Caco-2 (cell line): ENCODE measurements at places on chromosomes 12 and 14. TPM values are rescaled to one million over a fixed set of nuclear protein-coding genes. Genes with fewer than 3 reads are reported as not detected.

GRCh38 chr12:29067430-29067829 lies 81.6 kb upstream of the FAR2 start:
- no peaks in the 10 kb centered on the region for H3K4me1 ChIP-seq
- no peaks in the 10 kb centered on the region for H3K27me3 ChIP-seq
- no peak overlapping the region for H3K27ac ChIP-seq

GRCh38 chr12:25725931-25726330 lies 172.8 kb upstream of the LMNTD1 start:
- DNase-seq = no peak
- H3K27ac ChIP-seq = no peak overlapping the region
- no peak overlapping the region for H3K4me3 ChIP-seq
- no peaks in the 10 kb centered on the region for H3K36me3 ChIP-seq
- H3K27me3 ChIP-seq = no peaks in the 10 kb centered on the region
- peaks cover 13% of the 10 kb centered on the region for H3K4me1 ChIP-seq

GRCh38 chr12:84643993-84644392 lies 268.6 kb downstream of the SLC6A15 start:
- H3K4me1 ChIP-seq = no peaks in the 10 kb centered on the region
- no peaks in the 10 kb centered on the region for H3K27me3 ChIP-seq
- H3K36me3 ChIP-seq = no peaks in the 10 kb centered on the region
- no peak for DNase-seq

GRCh38 chr12:26425587-26426260 lies 230.4 kb downstream of the SSPN start:
- H3K4me3 ChIP-seq = no peak overlapping the region
- no peak for DNase-seq
- H3K27ac ChIP-seq = no peak overlapping the region
- peaks cover 25% of the 10 kb centered on the region for H3K4me1 ChIP-seq

- DNase-seq = no peak
- no peak overlapping the region for H3K4me3 ChIP-seq
- no peaks in the 10 kb centered on the region for H3K27me3 ChIP-seq
- H3K36me3 ChIP-seq = no peaks in the 10 kb centered on the region
- no peaks in the 10 kb centered on the region for H3K4me1 ChIP-seq
Observed at GRCh38 chr14:66248256-66248655, 237.9 kb upstream of the CCDC196 start.

DNA sequence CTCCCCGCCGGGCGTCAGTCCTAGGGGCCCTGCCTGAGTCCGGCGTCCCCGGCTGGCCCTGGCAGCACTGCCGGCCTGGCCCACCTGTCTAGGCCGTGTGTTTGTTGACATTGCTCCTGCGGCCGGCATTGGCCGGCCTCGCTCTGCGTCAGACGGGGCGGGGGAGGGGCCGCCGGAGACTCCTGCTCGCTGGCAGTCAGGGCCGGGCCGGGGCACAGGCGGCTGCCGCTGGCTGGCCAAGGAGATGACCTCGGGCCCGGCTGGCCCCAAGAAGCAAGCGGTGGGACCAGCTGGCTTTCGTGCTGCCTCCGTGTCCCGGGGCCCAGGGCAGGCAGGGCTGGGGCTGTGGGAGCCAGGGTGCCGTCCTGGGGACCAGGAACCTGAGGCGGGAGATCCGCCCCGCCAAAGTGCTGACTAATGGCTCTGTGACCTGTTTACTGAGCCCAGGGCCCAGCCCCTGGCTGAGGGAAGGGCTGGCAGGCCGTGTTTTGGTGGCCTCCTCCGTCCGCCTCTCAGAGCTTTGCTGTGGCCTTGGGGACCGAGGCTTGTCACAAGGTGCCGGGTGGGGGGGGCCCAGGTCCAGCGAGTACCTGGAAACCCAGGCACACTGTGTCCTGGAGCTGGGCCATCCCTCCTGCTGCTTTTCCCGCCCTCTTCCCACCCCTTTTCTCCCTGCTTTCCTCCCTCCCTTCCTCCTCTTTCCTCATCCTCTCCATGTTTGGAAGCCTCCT lies 1.8 kb downstream of the ULK1 start:
- H3K36me3 ChIP-seq = no peaks in the 10 kb centered on the region; the same call in 1 of the 2 replicates
- H3K27ac ChIP-seq = peak overlapping the region; percentile 85
- H3K4me1 ChIP-seq = peaks cover 5% of the 10 kb centered on the region; the same call in 1 of the 2 replicates
- H3K27me3 ChIP-seq = no peaks in the 10 kb centered on the region

- DNase-seq = no peak
- H3K36me3 ChIP-seq = no peaks in the 10 kb centered on the region
- peak overlapping the region; percentile 81 for H3K27ac ChIP-seq
- no peaks in the 10 kb centered on the region for H3K27me3 ChIP-seq
- H3K4me1 ChIP-seq = peaks cover 50% of the 10 kb centered on the region
- H3K4me3 ChIP-seq = no peak overlapping the region
Observed at GRCh38 chr14:95523815-95524448, 7.5 kb upstream of the SYNE3 start.

DNA sequence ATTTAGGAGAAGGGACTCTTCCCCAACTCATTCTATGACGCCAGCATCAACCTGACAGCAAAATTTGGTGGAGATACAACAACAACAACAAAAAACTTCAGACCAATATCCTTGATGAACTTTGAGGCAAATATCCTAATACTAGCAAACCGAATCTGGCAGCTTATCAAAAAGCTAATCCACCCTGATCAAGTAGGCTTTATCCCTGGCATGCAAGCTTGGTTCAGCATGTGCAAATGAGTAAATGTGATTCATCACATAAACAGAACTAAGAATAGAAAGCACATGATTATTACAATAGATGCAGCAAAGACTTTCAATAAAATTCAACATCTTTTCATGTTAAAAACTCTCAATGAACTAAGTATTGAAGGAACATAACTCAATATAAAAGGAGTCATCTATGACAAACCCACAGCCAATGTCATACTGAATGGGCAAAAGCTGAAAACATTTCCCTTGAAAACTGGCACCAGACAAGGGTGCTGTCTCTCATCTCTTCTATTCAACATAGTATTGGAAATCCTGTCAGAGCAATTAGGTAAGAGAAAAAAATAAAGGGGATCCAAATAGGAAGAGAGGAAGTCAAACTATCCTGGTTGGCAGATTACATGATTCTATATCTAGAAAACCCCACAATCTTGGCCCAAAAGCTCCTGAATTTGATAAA lies 233.3 kb downstream of the CCDC59 start:
- H3K27ac ChIP-seq = no peak overlapping the region
- no peak for DNase-seq
- H3K36me3 ChIP-seq = no peaks in the 10 kb centered on the region
- H3K4me3 ChIP-seq = no peak overlapping the region
- no peaks in the 10 kb centered on the region for H3K27me3 ChIP-seq

DNA sequence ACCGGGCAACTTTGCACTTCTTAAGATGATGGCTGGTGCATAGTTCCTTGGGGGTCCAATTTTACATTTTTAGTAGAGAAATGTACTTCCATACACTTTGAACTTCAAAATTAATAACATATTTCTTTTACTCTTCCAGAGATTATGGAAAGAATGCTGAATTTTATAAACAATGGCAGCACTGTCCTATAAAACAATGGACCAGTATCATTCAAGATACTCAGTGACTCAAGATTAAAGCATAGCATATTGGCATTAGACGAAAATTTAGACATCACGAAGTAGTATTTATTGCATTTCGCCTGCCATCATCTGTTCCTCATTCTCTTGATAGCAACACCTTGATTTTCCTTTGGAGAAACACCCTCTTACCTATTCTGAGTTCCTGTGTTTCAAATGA lies 118.3 kb upstream of the ATF7IP start:
- H3K27me3 ChIP-seq = no peaks in the 10 kb centered on the region
- no peak overlapping the region for H3K4me3 ChIP-seq
- no peak overlapping the region for H3K27ac ChIP-seq
- H3K36me3 ChIP-seq = no peaks in the 10 kb centered on the region

DNA sequence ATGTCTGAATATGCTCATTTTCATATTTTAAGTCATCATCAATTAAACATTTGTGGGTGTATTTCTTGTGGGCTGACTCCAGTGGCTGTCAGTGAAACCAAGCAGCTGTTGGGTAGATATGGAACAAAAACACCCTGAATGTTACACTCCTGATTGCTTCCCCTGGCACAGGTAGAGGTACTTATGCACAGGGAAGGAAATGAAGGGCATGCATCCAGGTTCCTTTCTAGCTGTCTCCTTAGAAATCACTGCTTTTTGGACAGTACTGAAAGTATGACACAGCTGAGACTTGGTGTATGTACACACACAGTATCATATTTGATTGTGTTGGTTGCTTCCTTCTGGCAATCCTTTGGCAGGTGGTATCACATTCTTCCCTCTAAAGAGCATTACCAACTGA lies 1006.7 kb downstream of the DIO2 start:
- no peak overlapping the region for H3K4me3 ChIP-seq
- peaks cover 10% of the 10 kb centered on the region; the same call in 1 of the 2 replicates for H3K4me1 ChIP-seq
- H3K27ac ChIP-seq = no peak overlapping the region
- DNase-seq = no peak

DNA sequence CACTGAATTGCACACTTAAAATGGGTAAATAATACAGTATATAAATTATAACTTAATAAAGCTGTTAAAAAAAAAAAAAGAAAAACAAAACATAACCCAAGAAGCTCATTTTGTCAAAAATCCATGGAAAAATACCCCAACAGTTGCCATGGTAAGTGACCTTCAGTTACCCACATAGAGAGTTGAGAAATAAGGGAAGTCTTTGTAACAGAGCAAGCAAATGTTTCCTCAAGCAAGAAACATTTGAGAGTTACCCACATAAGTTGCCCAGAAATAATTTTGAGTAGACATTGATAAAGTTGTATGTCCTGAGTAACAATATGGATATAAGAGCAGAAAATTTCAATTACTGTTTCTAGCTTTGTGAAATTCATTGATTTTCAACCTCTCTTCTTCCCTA lies 227.4 kb downstream of the CCDC59 start:
- H3K27me3 ChIP-seq = no peaks in the 10 kb centered on the region
- H3K4me3 ChIP-seq = no peak overlapping the region
- no peaks in the 10 kb centered on the region for H3K4me1 ChIP-seq
- H3K36me3 ChIP-seq = no peaks in the 10 kb centered on the region
- DNase-seq = no peak
- no peak overlapping the region for H3K27ac ChIP-seq

GRCh38 chr14:102671410-102671809 lies 79.0 kb downstream of the RCOR1 start:
- DNase-seq = no peak
- H3K4me3 ChIP-seq = no peak overlapping the region

DNA sequence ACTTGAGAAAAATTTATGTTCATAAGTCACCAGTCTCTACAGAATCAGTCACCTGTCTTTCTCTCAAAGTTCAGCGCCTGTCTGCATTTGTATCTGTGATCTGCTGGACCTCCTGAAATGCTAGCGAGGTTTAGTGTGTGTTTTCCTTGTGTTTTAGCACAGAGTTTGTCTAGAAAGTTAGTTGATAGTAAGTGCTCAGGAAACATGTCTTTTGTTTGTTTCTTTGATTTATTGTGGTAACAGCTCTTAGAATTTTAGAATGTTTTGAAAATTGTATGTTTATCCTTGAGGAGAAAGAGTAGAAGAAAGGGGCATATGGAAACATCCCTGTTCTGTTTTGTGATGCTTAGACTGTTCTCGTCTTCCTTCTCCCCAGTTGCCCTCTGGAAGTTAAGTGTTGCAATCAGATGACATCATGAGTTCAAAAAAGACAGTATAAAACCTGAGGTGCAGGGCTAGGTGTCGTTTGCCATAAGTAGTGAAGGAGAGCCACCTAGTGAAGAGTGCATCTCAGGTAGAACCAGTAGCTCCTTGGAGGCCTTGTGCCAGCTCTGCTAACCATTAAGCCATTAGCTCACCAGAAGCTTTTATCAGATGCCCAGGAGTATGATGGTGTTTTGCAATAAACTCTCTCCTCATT lies 44.8 kb downstream of the FBXW8 start:
- H3K27me3 ChIP-seq = no peaks in the 10 kb centered on the region
- DNase-seq = peak; percentile 74
- no peak overlapping the region for H3K27ac ChIP-seq

DNA sequence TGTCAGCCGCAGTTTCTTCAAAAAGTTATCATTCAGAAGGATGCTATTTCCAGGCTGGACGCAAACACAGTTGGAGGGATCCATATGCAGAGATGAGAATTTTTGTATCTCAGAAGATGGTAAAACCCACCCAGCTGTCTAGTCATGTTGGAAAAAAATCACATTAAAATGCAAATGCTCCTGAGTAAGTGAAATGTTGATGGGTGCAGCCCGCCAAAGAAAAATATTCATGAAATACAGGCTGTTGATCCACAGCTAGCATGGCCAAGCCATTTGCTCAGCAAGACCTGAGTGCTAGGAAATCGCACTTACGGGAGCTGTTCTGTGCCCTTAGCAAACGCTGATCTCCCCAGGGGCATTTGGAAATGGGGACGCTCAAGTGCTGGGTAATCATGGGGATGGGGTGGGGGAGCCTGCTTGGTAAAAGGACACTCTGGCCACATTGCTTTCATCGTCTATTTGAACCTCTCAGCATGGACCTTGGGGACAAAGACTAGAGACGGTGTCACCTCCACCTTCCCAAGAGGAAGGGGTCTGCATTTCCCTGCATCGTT lies 25.7 kb downstream of the TUNAR start:
- H3K27me3 ChIP-seq = no peaks in the 10 kb centered on the region
- no peaks in the 10 kb centered on the region for H3K36me3 ChIP-seq
- no peak overlapping the region for H3K27ac ChIP-seq
- H3K4me3 ChIP-seq = no peak overlapping the region

DNA sequence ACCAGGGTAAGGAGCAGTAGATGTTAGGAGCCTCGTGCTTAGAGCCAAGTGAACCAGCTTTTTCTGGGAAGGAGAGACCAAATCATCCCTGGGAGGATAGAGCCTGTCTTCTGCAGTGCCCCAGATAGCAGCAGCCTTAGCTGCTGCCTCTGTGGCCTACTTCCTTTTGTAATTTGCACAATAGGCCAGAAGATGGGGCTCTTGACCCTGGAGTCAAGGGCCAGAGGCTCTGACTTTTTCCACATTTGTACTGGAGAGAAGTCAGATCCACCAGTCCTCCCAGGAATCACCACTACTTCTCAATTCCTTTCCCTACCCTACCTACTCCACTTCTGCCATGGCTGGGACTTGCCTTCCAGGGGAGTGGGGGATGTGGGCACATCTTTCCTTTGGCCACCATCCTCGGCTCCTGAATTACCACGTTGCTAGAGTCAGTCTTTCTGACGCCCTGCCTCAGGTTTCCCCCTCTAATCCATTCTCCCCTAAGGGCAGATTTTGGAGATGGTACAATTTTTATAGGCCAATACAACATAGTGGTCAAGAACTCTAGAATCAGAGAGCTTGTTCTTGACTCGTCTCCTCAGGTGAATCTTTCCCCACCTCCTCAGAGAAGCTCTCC lies 3.3 kb upstream of the SLC4A8 start:
- no peaks in the 10 kb centered on the region for H3K27me3 ChIP-seq
- no peak overlapping the region for H3K27ac ChIP-seq

- H3K36me3 ChIP-seq = no peaks in the 10 kb centered on the region
- no peaks in the 10 kb centered on the region for H3K27me3 ChIP-seq
- H3K4me3 ChIP-seq = no peak overlapping the region
- no peak overlapping the region for H3K27ac ChIP-seq
- no peak for DNase-seq
Observed at GRCh38 chr12:562634-563033, 100.6 kb downstream of the NINJ2 start.

- H3K36me3 ChIP-seq = no peaks in the 10 kb centered on the region; the same call in 1 of the 2 replicates
- no peaks in the 10 kb centered on the region for H3K27me3 ChIP-seq
- no peak overlapping the region for H3K27ac ChIP-seq
- no peak for DNase-seq
- H3K4me3 ChIP-seq = no peak overlapping the region
Observed at GRCh38 chr14:96554315-96554910, 52.2 kb downstream of the PAPOLA start.

- H3K27me3 ChIP-seq = no peaks in the 10 kb centered on the region
- DNase-seq = no peak
- H3K4me3 ChIP-seq = no peak overlapping the region
- H3K4me1 ChIP-seq = peaks cover 9% of the 10 kb centered on the region
Observed at GRCh38 chr12:100258127-100258526, 8.8 kb downstream of the DEPDC4 start.

Gene ADAMTS20
- 0.07 TPM in 1 of 2 replicates, not detected in the other for total RNA-seq

Gene NOS1
- not detected in 2 replicates for total RNA-seq

Gene LMO3
- total RNA-seq = not detected in 2 replicates
